ENCODE measurements at places on chromosomes 6 and 20. TPM values are rescaled to one million over a fixed set of nuclear protein-coding genes. Genes with fewer than 3 reads are reported as not detected.

DNA sequence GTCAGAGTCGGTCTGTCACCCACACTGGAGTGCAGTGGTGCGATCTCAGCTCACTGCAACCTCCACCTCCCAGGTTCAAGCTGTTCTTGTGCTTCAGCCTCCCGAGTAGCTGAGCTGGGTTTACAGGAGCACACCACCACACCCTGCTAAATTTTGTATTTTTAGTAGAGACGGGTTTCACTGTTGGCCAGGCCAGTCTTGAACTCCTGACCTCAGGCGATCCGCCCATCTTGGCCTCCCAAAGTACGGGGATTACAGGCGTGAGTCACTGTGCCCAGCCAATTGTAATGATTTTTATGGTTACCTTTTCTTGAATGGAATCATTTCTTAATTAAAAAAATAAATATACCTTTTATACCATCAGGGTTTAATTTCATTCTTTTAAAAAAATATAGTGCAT lies 105.7 kb downstream of the MTHFD1L start:
- no peak for DNase-seq

The RBBP8NL gene
- not detected for total RNA-seq

DNA sequence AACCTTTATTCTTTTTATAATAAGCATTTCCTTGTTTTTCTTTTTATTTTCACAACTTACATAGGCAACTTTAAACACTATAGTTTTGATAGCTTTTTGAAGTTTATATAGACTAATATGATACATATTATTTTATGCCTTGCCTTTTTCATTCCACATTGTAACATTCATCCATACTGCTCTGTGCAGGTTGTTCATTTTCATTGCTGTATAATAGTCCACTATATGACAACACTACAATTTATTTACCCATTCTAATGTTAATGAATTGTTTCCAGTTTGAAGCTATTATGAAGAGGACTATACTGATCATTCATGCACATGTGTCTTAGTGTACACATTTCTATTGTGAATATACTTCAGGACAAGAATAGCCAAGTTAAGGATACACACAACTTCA lies 49.1 kb downstream of the WASF1 start:
- no peak for DNase-seq

The TENT5A gene
- total RNA-seq: 1.8 TPM

The C20orf202 gene
- 0.55 TPM for total RNA-seq

The FAM209B gene
- total RNA-seq: 1.2 TPM

The GABRR1 gene
- not detected for total RNA-seq

- no peak for DNase-seq
Observed at GRCh38 chr20:57439432-57439831, 48.2 kb downstream of the RBM38 start.

- DNase-seq: no peak
Observed at GRCh38 chr6:336159-337114, 44.1 kb downstream of the DUSP22 start.

DNA sequence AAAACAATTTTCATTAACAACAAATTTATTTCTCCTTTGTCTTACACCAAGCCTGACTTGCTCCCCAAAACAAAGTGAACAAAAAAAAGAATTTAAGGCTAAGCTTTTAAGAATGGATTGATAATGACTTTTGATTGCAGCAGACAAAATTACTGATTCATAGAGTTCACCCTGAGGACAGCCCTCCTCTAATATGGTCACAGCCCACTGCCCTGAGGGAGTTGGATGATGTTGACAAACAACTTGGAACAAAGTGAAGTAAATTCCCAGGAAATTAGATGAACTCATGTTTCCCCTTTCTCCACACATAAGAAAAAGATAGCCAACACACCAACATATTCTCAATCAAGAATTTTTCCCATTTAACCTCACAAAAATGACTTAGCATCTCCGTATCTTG lies 7.7 kb upstream of the ISM1 start:
- DNase-seq: no peak

DNA sequence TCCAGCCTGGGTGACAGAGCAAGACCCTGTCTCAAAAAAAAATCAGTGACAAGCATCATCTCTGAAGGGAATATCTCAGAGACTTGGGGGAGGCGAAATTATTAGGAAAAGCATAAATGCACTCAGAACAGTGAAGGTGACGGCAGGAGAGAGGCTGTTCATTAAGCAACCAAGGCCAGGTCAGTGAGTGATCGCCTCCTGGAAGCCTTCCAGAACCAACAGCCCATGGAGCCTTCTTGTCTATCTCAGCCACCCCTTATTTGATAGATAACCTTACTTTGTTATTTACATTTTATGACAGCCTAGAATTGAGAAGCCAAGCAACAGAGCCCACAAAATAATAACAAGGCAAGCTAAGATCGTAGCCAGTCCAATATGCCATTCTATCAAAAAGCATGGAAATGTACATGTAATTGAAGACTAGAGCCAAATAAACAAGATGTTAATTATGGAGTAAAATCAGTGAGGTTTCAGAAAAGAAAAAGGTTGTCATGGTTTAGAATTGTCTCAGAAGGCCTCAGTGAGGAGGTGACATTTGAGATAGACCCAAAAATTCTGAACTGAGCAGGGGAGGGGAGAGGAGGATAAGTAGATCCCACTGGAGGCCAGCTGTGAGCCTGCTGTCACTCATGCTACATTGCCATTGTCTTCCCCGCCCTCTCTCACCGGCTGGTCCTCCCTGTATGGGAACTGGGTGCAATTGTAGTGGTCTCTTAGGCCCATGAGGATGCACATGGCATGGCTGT lies 17.8 kb downstream of the BNIP5 start:
- DNase-seq: no peak

The C6orf52 gene
- total RNA-seq: 1.0 TPM

DNA sequence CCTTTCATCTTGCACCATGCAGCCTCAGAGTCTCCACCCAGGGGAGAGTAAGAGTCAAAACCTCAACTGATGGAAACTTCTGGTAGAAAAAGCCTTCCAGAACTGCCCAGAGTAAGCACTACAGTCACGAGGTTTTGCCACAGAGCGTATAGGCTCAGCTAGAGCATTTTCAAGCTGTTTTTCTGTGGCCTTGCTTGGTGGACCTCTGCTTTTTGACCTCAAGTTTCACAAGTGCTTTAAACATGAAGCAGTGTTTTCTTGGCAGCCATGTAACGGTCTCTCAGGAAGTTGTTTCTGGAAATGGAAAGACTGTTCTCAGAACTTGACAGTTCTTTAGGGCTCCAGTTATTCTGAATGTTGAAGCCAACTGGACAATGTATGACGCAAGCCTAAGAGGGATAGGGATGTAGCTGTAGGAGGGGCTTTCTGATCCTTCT lies 146.5 kb downstream of the ZDHHC14 start:
- DNase-seq: no peak

- DNase-seq: no peak
Observed at GRCh38 chr20:64063389-64064144, 569 bp downstream of the TCEA2 start.

DNA sequence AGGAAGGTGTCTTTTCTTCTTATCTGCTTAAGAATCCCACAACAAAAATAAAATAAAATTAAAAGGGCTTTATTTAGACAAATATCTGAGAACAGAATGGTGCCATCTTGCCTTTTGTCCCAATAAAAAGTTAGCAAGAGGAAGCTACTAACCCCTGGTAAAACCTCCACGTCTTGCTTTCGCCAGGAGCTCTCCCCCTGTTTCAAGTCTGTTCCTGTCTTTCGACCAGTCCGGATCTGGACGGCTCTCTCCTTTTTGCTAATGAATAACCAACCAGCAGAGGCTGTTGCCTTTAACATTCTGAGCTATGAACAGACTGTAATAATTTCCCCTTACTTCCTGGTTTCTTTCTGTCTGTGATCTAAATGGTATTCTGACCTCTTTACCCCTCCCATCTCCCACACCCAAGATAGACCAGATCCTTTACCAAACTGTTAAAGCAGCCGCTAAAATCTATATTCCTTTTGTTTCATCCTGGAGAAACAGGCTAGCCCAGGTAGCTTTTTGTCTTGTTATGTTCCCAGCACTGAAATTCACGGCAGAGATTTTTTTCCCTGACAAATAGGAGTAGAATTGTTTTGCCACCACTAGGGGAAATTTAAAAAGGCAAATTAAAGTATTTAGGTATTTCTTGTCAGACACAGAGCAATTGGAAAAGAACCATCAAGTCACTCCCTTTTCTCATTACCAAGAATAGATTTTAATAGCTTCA lies at the start of gene FRK:
Gene FRK (minus strand): TSS at position 320 of the 712 bp plus-strand sequence. CDS start 580 bp downstream, outside the sequence.
- no peak for DNase-seq

DNA sequence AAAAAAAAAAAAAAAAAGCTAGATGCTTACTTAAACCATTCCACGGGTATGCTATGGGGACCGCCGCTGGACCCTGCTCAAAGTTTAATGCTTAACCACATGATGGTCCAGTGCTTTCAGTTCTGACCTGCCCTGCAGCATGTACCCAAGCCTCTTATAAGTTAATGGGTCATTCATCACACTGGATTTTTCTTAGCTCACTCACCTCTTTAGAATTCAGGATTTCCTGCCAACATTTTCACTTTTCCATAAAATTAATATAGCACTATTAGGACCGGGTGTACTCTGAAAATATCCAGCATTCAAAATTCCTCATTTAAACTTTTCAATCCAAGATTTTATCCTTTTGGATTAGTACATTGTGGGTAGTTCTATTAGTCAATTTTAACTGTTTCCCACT lies 140.8 kb downstream of the ALDH8A1 start:
- no peak for DNase-seq

DNA sequence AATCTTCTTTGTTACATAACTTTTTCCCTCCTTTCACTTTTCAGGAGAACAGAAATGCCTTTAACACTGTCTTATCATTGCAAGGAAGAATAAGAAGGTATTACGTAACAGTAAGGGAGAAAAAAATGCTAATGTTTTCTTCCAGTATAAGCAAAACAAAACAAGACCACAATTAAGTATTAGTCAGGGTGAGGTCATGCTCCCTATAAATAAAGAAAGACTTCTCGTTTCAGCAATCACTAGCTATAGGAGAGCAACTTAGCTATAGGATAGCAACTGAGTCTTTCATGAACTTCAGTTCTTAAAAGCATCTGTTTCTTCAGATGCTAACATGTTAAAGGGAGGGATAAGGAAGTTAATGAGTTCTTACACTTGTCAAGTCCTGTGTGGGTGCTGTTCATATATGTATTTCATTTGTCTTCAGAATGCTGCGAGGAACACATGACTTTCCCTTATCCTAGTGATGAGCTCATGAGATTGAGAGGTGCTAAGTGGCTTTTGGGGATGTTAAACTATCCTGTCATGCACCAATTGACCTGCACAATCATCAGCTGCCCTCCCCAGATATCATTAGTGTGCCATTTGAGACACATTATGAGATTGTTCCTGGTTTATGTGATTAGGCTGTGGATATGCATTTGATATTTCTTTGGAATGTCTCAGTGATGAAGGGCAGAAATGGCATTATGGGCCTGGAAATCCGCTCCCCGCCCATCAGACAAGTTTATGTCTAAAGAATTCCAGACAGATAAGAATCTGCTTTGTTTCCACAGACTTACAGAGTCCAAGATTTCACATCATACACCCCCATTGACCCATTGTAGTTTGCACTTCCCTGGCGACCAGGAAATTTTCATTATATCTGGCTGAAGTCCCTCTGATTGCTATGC lies 37.5 kb downstream of the LAMA4 start:
- no peak for DNase-seq

The PARD6B gene
- total RNA-seq: 6.9 TPM

DNA sequence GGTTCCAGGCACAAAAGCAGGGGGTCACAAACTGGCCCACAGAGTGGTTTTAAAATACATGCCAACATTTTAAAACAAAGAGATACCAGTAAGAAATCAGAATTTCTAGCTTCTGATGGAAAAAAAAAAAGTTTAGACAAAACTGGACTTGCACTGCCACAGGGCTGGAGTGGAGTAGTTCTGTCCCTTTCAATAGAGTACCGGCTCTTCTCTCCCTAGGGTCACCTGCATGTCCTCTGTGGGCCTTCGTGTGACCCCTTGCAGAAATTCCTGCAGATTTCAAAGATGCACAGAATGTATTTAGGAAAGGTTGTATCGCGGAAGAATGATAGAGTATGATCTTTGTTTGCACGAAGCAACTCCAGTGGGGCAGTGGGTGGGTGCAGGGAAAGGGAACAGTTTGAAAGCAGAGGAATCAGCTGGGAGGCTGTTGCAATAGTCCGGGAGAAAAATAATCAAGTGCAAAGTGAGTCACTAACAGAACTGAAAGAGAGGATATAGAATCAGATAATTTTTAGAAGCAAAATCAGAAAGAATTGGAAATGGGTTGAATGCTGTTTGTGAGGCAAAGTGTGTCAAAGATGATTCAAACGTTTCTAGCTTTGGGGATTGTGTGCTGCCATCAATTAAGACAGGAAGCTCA lies 97.3 kb upstream of the STXBP5 start:
- DNase-seq: no peak

The EDN1 gene
- 0.30 TPM for total RNA-seq

GRCh38 chr20:62002882-62003480 lies 62.7 kb downstream of the TAF4 start:
- DNase-seq: no peak

GRCh38 chr6:47135772-47136171 lies 93.6 kb upstream of the ADGRF1 start:
- no peak for DNase-seq

The CPNE5 gene
- total RNA-seq: 0.25 TPM

The PPT2 gene
- 18.7 TPM for total RNA-seq

The SGK2 gene
- 0.82 TPM for total RNA-seq

DNA sequence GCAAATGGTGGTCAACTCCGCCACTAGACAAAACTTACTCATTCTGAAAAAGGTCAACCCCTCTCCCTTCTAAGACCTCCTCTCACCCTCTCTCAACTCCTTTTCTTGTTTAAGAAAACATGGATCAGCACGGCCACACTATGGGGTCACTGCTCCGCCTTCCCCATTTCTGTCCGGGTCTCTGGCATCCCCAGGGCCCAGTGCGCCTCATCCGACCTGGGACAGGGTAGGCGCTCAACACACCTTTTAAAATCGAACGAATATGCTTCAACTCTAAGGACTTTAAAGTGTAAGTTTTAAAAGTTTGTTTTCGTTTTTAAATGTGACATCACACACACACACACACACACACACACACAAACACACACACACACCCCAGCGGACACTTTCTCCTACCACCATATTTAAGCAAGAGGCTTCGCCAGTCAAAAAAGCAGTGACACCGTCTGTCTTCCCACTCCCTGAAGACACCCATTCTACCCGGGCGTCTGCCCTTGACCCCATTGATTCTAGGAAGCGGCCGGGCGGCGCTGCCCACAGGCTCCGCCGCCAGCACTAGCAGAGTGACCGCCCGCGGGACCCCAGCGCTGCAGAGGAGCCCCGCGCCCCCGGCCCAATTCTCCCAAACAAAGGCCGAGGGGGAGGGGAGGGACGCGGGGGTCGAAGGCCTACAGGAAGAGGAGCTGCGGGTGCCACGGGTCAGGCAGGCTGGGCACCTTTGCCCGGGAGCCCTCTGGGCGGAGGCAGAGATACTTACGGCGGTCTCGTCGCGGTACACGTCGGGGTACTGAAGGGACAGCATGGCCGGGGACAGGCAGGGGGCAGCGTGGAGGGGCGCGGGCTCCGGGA lies 568 bp downstream of the PREP start:
- peak; percentile 20 for DNase-seq

The SLC52A3 gene
- not detected for total RNA-seq

GRCh38 chr20:1108437-1108920 lies 9.9 kb upstream of the PSMF1 start:
- DNase-seq: peak; percentile 60

All from activated naive CD4-positive, alpha-beta T cell treated with anti-CD3 and anti-CD28 coated beads, Interleukin-2, amount 50 U/mL, for 72 hours (primary cell).